ENCODE measurements at places on chromosomes 16 and 17.

GRCh38 chr17:80992077-80992947 is 671 bp downstream of the CHMP6 start:
- peak; percentile 72 for DNase-seq

GRCh38 chr16:9934723-9935508 is 247.3 kb downstream of the GRIN2A start:
- DNase-seq: no peak

GRCh38 chr17:3798273-3799180 is 2.5 kb downstream of the ITGAE start:
- peak; percentile 59 for DNase-seq

GRCh38 chr16:73058221-73058615 is 10.3 kb upstream of the ZFHX3 start:
- DNase-seq: peak; percentile 89

DNA sequence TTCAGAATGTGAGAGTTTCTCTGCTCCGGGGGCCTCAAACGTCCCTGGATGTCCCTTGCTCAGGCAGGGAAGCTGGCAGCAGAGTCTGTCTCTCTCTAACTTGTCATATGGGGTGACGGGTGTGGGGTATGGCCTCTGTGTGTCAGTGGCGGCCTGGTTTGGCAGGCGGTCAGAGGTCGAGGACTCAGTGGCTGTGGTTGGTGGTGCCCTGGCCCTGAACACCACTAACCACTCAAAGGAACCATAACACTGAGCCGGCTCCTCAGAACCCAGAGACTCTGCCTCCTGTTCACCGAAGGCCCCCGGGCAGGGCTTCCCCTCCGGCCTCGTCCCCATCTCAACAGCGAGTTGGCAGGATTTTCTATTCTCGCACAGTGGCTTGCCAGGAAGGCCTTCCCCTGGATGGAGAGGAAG is 677 bp downstream of the P2RX1 start:
- no peak for DNase-seq

DNA sequence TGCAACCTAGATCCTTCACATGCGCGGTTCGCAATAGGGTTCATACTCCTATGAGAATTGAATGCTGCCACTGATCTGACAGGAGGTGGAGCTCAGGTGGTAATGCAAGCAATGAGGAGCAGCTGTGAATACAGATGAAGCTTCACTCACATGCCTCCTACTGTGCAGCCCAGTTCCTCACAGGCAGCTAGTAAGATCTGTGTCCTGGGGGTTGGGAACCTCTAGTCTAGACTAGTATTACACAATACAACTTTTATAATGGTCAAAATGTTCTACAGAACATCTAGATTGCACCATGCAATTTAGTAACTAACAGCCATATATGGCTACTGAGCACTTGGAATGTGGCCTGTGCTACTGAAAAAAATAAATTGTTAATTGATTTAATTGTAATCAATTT is 26.7 kb downstream of the ABCA5 start:
- no peak for DNase-seq

GRCh38 chr17:48478224-48479013 is 48.4 kb upstream of the SKAP1 start:
- peak; percentile 68 for DNase-seq

- DNase-seq: peak; percentile 81
Measured at GRCh38 chr17:8186787-8187516, 3.0 kb downstream of the BORCS6 start.

DNA sequence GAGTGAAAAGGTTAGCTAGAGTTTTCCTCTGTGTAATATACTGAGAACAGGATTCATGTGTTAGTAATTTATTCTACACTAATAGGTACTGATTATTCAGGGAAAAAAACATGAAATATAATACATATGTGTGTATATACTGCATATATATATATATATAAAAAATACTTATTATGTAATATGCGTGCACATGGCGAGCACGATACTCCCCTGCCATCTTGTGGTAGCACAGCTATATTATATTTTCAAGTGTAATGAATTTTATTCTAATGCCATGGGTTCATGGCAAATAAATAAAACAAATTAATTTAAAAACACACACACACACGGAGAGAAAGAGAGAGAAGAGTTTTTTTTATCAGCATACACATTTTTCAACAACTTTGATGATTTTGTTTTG is 460.6 kb downstream of the KCNJ2 start:
- DNase-seq: no peak

- no peak for DNase-seq
Measured at GRCh38 chr16:48276102-48276501, 28.8 kb upstream of the ABCC11 start.

DNA sequence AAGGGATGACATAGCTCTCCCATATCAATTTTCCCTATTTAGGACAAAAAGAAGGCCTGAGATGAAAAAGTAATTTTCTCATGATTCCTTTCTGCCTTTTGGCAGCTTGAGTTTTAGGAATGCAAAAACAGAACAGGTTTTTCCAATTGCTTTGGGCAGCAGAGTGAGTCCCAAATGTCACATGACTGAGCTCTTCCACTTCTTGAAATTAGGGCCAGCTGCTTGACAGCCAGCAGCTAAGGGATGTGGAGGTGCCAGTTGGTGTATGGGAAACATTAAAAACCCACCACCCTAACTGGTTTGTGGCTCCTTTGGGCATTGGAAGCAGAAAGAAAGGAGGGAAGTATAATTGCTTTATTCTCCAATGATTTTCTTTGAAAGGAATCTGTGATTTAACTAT is 133.8 kb upstream of the FAM20A start:
- DNase-seq: no peak
